NCI-H1092 treated with DMSO at 0.1 percent for 48 hours (cell line): ENCODE measurements at places on chromosomes 7 and 10.

GRCh38 chr10:33111488-33112051 lies 153.5 kb upstream of the ITGB1 start:
- no peak for DNase-seq

GRCh38 chr10:9160275-9160674 lies 1105.8 kb downstream of the GATA3 start:
- no peak for DNase-seq

DNA sequence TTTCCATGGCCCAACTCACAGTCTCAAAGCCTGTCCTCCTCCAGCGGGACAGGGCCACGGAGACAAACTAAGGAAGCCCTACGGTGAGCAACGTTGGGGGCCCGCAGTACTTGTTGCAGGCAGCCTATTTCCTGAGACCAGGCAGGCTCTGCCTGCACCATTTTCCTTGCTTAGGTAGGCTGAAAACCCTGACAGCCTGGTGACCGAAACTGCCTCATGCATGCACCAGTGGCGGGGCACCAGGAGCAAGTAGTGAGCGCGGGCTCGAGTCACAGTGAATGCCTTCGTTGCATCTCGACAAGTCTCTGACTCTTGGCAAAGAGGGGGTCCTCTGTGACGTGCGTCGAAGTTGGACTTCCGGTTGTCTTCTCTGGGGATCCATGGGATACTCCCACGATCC lies 23.3 kb upstream of the ZNF273 start:
- DNase-seq, result no peak

DNA sequence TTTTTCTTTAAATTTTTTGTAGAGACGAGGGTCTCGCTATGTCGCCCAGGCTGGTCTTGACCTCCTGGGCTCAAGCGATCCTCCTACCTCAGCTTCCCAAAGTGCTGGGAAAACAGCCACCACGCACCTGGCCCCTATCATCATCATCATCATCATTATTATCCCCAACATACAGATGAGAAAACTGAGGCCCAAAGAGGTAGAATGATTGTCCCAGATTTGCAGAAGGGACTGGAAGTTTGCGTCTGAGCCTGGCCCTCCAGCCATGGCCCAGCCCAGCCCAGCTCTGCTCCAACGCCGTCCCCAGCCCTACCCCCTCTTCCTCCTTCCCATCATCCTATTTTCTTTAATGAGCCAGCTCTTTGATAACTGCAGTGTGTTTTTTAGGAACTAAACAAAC lies 34.9 kb downstream of the TMEM130 start:
- DNase-seq, result no peak

DNA sequence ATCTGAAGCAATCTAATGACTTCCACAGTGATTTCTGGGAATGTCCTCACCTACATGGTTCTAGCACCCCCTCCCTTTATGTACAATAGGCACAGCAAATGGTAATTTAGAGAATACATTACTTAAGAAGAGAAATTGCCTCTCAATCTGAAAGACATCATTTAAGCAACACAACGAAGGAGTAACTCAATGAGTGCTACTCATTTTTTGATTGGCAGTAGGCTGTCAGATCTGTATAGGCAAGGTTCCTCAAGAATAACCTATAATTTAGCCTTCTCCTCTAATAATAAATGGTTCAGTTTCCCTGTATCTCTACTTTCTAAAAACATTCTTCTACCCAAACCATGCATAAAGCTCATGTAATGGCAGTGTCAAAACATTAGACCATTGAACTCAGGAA lies 30.6 kb upstream of the SEMA3C start:
- DNase-seq, result no peak
